ENCODE measurements at places on chromosomes 1 and 21.

DNA sequence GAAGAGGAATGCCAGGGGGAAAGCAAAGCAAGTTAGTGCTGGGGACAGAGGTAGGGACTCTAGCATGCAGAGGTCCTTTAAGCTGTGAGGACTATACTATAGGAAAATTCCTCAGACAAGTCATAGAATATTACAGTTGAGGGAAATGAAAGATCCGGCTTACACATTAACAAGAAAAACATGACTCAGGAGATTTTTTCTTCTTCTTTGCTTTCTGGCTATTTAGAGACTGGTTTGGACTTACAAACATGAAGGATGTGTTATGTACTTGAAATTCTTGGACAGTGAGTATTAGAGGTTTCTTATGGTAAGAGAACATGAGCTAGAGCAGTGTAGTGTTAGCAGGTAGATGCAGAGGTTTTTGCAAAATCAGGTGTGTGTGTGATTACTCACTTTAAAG is 24.9 kb downstream of the USP25 start:
- DNase-seq: no peak

GRCh38 chr1:87963556-87963955 is 634.9 kb downstream of the LMO4 start:
- no peak for DNase-seq

- peak; percentile 9 for DNase-seq
Measured at GRCh38 chr1:56803561-56804156, 15.5 kb downstream of the FYB2 start.

DNA sequence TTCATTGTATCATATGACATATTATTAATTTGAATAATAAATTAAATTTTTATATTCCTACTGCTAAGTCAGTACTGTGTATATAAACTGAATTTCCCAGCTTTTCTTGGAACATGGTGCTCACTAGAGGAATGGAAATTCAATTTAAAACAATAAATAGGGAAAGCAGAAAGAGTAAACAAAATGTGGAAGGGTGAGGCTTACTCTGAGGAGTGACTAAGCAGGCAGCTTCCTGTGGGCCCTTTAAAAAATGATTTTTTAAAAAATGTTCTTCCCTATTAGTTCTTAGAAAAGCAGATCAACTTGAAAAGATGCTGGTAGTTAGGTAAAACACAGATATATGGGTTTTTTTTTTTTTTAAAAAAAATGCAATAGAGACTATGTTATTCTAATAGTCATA is 49.5 kb upstream of the S1PR1 start:
- no peak for DNase-seq

DNA sequence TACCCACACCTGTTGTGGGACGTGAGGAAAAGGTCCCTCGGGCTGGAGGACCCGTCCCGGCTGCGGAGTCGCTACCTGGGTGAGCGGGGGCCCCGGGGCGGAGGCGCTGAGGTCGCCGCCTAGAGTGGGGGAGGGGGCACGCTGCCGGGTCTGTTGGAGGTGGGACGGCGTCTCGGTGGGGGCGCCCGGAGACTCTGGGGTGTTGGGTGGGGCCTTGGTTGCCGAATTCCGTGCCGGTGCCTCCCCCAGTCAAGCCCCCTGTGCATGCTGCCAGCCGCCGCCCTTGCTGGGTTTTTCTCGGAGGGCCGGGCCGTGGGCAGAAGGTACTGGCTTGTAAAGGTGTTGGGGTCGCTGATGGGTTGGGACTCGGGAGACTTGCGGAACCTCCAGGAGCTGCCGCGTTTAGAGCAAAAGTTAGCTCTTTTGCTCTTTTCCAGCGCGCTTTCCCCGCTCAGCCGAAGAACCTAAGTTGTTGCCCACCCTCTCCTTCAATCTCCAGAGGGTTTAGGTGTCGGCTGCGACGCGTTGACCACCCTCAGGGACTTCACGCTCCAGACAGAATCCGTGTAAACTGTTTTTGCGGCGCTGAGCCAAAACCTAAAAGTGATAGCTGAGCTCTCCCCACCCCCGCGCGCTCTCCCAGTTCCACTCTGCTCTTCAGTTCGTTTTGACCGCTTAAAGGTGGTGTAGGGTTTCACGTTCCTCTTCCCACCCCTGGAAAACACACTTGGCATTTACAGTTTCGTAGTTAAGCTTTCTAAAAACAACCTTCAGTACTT is at the start of gene MPC2:
Gene MPC2 (minus strand): TSS at position 143 of the 779 bp plus-strand sequence. CDS start 1,231 bp downstream, outside the sequence.
- peak; percentile 71 for DNase-seq

DNA sequence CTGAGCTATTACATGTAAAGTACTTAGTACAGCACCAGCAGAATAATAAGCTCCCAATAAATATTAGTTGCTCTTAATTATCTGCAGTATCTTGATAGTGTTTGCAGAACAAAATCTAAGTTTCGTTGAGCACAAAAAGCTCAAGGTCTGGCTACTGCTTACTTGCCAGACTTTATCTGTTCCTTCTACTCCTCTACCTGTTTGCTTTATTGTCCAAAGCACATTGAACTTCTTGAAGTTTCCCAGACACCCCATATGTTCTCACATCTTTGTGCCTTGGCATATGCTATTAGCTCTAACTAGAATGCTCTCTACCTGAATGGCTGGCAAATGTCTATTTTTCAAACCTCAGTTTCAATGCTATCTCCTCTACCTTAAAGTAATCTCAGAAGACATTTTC is 54.9 kb downstream of the LRRC40 start:
- DNase-seq: no peak

GRCh38 chr1:202964791-202965410 is 2.2 kb downstream of the CYB5R1 start:
- DNase-seq: no peak

GRCh38 chr1:221779771-221780170 is 37.9 kb upstream of the DUSP10 start:
- no peak for DNase-seq

DNA sequence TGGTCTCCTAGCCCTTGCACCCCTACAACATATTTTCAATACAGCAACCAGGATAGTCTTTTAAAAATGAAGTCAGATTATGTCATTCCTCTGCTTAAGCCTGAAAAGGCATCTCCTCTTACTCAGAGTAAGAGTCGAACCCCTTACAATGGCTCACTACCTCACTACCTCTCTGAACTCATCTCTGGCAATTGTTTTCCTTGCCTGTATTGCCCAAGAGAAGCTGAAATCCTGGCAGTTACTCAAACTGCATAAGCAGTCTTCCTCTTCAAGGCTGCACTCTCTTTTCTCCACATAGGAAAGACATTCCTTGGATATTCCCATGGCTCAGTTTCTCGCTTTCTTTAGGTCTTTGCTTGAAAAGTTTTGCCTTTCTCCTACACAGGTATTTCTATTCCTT is 22.7 kb downstream of the CLDN8 start:
- no peak for DNase-seq

DNA sequence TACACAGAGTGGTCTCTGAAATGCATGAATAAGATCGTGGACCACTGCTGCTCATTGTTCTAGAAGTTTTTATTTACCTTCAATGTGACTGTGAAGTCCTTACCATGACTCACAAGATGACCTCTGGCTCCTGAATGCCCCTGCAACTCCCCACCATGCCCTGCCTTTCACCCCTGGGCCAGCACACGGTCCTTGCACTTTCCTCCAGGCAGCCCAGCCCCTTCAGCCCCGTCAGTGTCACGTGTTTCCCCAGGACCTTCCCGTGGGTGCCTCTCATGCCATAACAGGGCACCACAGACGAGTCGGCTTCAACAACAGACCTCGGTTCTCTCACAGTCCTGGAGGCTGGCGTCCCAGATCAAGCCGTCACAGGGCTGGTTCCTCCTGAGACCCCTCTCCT is 62.1 kb downstream of the B3GALT5 start:
- DNase-seq: no peak

DNA sequence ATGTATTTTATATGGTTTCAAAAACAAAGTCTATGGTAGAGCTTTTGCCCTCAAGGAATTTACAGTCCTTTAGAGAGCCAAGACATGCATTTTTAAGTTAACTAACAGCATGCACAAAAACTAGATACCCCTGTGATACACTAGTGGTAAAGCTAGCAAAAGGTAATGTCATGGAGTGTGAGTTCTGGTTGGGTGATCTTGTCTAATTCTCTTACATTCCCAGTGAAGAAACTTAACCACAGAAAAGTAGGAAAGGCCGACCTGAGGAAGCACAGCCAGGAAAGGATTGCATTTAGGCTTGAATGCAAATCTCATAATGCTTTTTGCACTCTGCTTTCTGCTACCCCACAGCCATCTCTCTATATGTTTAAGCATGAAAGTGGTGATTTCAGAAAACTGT is 202.2 kb downstream of the ROR1 start:
- no peak for DNase-seq

GRCh38 chr1:183548116-183548515 is 42.1 kb downstream of the NCF2 start:
- DNase-seq: no peak

- DNase-seq: no peak
Measured at GRCh38 chr1:176195547-176195946, 11.5 kb downstream of the COP1 start.

GRCh38 chr21:36858320-36858957 is 108.0 kb downstream of the HLCS start:
- no peak for DNase-seq

DNA sequence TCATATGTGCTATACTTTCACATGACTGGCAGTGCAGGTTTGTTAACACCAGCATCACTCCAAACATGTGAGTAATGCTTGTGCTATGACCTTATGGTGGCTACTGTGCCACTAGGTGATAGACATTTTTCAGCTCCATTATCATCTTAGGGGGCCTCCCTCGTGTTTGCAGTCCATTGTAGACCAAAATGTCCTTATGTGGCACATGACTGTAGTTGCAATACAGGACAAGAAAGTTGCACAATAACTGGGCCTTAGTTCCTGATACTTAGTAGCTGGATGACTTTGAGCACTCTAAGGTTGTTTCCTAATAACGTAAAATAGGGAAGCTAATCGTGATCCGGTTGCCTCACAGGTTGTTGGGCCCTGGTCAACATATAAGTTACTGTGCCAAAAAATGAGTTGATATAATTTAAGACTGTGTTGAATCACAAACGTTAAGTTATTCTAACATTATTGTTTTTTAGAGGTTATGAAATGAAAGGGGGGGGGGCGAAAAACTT is 511 bp upstream of the SNX27 start:
- no peak for DNase-seq

- peak; percentile 63 for DNase-seq
Measured at GRCh38 chr1:39955547-39956539, 898 bp downstream of the MFSD2A start.

GRCh38 chr1:218395916-218396315 is 50.8 kb downstream of the TGFB2 start:
- no peak for DNase-seq

GRCh38 chr1:87685311-87686135 is 356.8 kb downstream of the LMO4 start:
- no peak for DNase-seq

DNA sequence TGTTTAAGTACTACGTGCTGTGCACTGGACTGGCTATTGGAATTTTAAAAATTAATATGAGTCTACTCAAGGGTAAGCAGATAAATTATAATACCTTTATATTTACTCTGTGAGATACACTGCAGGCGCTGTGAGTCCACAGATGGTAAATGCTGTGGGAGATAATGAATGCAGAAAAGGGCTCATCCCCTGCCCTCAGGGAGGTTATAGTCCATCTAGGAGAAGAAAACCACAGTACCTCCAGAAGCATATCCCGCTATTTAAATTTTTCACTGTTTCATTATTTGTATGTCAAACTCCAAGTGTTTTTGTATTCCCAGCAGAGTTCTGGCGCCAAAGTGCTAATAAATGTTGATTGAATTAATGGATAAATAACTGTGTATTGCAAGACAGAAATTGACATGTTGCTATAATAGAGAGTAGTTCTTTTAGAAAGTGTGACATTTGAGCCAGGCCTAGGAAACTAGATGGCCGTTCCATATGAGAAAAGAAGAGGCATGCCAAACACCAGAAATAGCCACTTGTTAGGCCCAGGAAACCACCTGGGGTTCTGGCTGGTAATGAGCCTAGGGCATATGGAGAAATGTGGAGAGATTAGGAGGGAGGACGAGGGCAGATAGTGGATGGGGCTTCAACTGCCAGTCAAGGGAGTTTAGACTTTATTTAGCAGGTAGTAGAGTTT is 61.7 kb downstream of the LRRC8D start:
- DNase-seq: no peak

- no peak for DNase-seq
Measured at GRCh38 chr1:218392780-218393179, 47.6 kb downstream of the TGFB2 start.

GRCh38 chr1:206809504-206810084 is 37.3 kb upstream of the IL10 start:
- DNase-seq: no peak

DNA sequence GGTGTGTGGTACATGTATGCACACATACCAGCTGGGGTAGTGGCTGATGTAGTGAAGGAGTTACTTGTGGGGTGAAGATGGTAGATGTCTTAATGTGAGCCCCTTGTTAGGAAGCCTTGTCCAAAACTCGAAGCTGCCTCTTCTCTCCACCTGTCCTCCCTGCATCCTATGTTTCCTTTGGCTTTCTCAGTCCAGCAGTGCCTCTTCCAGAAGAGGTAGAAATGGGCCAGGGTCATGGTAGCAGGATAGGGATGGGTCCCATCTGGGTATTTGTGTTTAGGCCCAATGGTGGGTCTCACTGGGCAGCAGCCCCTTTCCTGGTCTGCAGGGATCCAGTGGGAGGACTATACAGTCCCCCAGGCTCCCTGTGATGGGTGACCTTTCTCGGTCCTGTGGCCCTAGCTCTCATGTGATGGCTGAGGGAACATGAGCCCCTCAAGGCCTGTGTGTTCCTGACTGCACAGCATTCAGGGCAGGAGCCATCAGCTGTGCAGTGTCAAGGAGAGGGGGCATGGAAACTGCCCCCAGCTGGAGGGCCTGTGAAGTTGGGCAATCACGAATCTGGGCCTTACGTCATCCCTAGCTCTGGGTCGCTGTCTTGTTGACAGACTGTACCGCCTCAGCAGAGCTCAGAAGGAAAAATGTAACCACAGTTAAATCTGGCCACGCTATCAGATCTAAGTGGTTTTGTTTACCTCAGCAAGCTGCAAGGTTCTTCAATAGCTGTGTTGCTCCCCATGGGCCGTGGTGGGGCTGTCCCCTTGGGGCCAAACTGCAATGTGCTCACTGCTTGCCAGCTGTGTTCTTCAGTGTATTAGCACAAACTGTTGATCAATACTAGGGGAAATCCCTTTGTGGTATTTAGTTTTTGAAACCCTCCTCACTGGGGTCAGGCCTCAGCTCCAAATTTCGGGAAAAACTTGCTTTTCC is 82.7 kb downstream of the NOS1AP start:
- DNase-seq: peak; percentile 10

GRCh38 chr1:20047096-20047495 is 22.9 kb upstream of the PLA2G5 start:
- DNase-seq: no peak

- no peak for DNase-seq
Measured at GRCh38 chr1:118204105-118204504, 19.1 kb upstream of the SPAG17 start.

- DNase-seq: no peak
Measured at GRCh38 chr1:226954337-226954736, 14.2 kb downstream of the COQ8A start.

- no peak for DNase-seq
Measured at GRCh38 chr1:35592991-35593769, 20.1 kb downstream of the TFAP2E start.

DNA sequence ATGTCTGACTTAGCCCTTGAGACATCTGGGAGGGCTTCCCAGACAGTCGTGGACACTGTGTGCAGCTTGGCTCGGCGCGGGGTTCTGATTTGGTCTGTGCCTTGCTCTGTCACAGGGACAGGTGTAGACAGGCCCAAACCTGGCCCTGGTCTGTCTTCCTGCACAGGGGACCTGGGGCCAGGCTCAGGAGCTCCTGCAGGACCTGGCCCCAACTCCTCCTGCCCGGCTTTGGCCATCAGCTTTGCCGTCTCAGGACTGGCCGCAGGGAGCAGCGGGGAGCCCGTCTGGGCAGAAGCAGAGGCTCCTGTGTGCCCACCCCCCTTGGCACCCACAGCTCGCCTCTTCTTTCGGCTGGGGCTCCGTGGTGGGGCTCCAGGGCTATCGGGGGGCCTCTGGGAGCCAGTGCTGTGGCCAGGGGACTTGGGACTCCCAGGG is 1.7 kb downstream of the PERM1 start:
- DNase-seq: no peak
